ENCODE measurements at places on chromosomes 4 and X.

- DNase-seq: no peak
Observed at GRCh38 chrX:123971982-123972381, 10.5 kb downstream of the STAG2 start.

DNA sequence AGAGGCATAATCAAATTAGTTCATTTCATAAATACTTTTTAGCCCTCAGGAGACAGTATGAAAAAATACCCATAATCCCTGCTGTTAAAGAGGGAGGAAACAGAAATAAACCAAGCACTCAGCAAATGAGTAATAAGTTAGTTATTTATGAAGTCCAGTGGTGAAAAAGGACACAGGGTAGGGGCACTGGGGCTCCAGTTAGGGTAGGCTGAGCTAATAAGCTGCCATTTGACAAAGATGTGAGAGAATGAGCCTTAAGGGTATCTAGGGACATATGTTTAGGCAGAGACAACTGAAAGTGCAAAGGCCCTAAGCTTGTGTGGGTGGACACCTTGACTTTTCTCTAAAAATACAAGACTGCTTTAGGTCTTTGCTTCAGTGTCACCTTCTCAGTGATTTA lies 94.4 kb downstream of the IL15 start:
- no peak for DNase-seq

DNA sequence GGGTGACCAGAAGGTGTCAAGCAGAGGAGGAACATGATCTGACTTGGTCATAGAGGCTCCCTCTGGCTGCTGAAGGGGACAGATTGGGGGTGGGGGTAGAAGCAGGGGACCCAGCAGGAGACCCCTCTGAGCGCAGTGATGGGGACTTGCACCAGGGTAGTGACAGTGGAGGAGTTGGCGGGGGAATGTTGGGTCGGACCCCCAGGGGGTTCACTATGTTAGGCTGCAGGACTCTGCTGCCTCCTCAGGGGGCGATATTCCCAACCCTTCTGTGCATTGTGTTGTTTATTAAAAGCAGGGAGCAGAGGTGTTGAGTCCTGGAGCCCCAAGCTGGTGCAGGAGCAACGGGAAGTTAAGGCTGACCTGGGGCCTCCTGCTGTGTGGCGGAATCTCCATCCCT lies 8.8 kb downstream of the WDR13 start:
- DNase-seq: no peak

GRCh38 chrX:21749924-21750323 lies 8.0 kb downstream of the SMPX start:
- DNase-seq: no peak

- no peak for DNase-seq
Observed at GRCh38 chr4:24894846-24895245, 18.0 kb downstream of the CCDC149 start.

GRCh38 chrX:71626576-71626975 lies 8.3 kb upstream of the CXCR3 start:
- DNase-seq: no peak

GRCh38 chr4:21900211-21900610 lies 48.4 kb downstream of the KCNIP4 start:
- DNase-seq: no peak

DNA sequence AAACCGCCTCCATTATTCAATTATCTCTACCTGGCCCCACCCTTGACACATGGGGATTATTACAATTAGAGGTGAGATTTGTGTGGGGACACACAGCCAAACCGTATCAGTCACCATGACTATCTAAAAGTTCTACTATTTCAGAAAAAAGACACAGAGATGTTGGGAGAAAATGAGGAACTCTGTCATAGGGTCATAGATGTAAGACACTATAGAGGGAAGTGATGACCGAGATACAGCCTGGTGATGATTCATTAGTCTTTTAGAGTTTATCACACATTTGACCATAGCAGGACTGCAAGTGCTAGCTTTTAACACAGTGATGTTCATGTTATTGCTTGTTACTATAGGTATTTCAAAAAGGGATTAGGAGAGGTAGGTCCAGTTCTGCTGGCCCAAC lies 357.0 kb upstream of the AADAT start:
- DNase-seq: no peak

GRCh38 chrX:7264399-7264798 lies 116.4 kb upstream of the PUDP start:
- DNase-seq: no peak

- DNase-seq: no peak
Observed at GRCh38 chr4:47698837-47699236, 139.0 kb downstream of the CORIN start.

GRCh38 chr4:552019-552418 lies 24.1 kb downstream of the TMEM271 start:
- no peak for DNase-seq
